Activated T-cell treated with anti-CD3 and anti-CD28 coated beads for 1 hour (primary cell): ENCODE measurements at places on chromosomes 2 and 18.

GRCh38 chr2:19728125-19728524 lies 173.7 kb downstream of the TTC32 start:
- DNase-seq = no peak

GRCh38 chr18:24915547-24915946 lies 436.4 kb downstream of the ZNF521 start:
- no peak for DNase-seq

GRCh38 chr18:36828157-36828629 lies 609 bp downstream of the TPGS2 start:
- DNase-seq = no peak

- DNase-seq = no peak
Observed at GRCh38 chr2:180694445-180695421, 285.7 kb upstream of the UBE2E3 start.

DNA sequence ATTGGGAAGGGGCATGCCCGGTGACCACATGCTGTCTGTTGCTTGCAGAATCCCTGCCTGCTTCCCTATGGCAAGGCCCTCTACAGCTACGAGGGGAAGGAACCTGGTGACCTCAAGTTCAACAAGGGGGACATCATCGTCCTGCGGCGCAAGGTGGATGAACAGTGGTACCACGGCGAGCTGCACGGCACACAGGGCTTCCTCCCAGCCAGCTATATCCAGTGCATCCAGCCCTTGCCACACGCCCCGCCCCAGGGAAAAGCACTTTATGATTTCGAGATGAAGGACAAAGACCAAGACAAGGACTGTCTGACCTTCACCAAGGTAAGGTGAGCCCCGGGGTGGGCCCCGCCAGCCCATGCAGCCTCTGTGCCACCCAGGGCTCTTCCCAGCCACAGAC lies 218.6 kb downstream of the SH3RF3 start:
- DNase-seq = no peak

DNA sequence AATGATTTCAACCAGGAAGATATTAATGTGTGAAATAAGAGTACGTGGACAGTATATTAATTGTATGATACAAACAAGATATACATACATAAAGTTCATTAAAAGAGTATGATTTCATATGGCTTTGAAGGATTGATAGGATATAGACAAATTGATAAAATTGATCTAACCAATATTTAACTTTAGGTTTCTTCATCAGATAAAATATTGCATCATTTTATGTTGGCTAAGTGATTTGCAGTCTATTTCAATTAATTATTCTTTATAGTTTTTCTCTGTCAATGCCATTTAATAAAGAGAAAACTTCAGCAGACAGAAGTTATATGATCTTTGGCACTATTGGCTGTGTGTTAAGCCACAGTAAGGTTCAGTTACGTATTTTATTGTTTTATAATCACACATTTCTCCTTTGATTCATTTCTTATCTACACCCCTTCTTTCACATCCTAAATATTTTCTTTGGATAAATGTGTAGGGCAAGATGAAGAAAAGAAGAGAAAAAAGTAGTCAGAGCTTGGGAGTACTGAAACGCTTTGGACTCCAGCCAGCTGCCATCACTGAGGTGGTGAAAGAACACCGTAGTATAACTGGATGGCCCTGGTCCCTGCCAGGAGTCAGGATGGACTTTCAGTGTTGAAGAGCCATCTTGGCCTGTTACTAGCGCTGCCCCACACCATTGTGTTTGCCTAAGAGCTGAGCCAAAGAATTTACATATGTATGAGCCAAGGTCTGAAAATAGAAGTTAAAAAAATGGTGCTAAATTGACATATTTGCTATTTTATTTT lies 9.8 kb upstream of the CPS1 start:
- no peak for DNase-seq

- DNase-seq = no peak
Observed at GRCh38 chr2:101064125-101064502, 62.0 kb downstream of the RPL31 start.

- DNase-seq = no peak
Observed at GRCh38 chr18:36885981-36886380, 57.1 kb downstream of the KIAA1328 start.

DNA sequence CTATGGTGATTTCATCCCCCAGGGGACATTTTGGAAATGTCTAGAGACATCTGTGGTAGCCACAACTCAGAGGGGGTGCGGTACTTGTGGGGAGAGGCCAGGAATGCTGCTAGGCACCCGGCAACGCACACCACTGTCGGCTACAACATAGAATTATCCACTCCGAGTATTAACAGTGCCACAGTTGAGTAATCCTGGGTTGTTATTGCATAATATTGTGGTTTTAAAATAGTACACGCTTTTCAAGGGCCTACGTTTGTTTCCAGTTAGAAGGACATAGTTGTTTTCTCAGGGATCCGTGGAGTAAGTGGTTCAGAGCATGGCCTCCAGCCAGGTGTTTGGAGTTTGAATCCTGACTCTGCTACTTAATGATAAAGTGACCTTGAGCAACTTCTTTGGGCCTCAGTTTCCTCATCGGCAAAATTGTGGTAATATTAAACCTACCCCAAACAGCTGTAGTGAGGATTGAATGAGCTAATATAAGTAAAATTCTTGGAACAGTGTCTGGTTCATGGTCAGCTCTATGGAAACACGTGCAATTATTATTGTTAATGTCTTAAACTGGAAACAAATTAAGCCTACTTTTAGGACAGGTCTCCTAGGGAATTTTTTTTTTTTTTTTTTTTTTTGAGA lies 24.5 kb downstream of the CYP27A1 start:
- DNase-seq = no peak

- DNase-seq = no peak
Observed at GRCh38 chr2:42951263-42951938, 159.0 kb upstream of the HAAO start.

DNA sequence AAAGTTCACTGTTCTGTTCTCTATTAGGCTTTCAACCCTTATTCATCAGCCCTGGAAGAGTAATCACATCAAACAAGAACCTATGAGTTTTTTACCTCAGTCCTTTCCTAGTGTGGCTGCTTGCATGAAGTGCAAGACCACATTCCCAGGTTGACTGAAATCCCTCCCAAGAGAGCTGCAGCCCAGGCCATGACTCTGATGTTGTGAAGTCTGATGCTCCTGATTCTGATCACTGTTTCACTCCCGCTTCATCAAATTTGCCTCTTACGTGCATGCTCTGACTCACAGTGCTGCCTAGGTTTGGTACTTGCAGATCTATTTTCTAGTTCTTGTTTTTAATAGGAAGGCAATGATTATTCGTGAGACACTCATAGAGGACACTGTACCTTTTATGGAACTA lies 58.2 kb upstream of the DSEL start:
- no peak for DNase-seq

- DNase-seq = no peak
Observed at GRCh38 chr2:119753041-119753929, 6.4 kb upstream of the PTPN4 start.

DNA sequence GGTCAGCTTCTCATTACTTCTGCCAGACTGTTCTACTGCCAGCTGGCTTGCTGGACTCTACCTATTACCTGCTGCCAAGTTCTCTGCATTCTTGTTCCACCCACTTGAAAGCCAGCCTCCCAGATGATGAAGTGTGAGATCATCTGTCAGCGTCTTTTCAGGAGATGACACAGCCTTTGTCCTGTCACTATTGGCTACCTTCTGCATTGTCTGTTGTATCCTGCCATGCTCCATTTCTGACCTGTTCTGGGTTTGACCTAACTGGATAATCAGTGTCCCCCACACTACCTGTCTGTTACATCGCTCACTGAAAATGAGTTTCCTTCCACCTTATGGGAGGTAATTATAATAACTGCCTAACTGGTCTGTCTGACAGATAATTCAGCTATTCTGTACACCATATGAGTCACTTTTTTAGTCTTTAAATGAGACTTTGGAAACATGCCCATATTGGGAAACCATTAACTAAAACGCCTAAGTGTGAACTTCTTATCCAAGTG lies 520.6 kb downstream of the METTL4 start:
- no peak for DNase-seq

GRCh38 chr2:220033546-220033945 lies 406.1 kb downstream of the SLC4A3 start:
- no peak for DNase-seq

DNA sequence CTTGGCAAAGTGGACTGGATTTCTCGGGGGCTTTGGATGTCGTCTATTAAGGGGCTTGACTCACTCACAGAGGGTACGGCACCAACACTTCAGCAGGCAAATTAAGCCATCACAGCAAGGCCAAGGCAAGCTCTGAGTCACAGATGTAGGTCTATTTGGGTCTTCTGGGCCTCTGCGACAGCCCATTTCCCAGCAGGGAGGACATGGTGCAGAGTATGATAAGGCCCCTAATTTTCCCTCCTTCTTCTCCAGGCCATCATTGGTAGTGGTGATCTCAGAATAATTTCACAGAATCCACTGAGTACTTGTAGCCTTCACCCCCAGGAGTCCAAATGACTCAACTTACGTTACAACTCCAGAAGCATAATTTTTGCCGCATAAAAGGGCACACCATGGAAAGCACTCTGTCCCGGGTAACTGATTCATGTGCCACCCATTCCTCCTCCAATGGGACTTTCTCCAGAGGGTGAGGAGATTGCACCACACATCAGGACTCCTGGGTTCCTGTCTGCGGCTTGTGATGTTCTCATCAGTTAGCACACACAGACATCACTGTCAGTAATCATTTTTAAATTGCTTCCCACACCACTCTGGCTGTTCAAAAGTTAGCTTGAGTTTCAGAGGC lies 164.9 kb downstream of the TXNL1 start:
- DNase-seq = no peak

DNA sequence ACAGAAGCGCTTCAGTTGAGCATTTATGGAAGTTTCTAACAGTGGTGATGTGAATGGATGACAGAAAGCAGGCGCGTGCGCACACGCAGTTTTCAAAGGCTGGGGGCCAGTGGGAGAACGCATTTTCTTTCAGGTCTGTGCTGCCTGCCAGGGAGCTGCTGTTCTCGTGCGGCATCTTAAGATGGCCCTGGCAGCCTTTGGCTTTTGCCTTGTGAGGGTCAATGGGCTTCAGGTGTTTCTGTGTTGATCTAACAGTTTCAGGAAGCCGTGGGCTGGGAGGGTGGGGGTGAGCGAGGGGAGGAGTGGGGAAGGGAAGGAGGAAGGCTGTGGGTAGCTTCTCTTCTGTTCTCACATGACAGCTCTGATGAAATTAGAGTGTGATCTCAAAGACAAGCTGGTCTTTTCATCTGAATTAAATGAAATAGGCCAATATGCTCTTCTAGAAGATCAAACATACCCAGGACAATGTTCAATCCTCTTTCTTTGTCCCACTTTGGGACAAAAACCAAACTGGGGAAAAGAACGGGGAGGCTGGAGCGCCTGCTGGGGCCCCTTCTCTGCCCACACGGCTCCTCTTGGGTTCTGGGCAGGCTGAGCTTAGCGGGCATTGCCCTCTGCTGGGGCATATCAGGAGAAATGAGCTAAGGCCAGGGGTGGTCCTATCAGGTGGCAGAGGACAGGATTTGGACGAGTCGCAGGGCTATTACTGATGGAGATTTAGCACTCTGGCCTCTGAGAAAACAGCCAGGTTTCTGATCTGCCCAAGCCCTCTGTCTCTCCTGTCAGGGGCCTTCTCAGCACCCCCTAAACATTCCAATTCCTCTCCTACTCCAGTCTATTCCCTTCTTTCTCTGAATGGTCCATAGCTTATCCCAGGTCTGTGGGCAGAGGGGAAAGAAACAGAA lies 126.2 kb upstream of the LGALSL start:
- DNase-seq = peak; percentile 32

DNA sequence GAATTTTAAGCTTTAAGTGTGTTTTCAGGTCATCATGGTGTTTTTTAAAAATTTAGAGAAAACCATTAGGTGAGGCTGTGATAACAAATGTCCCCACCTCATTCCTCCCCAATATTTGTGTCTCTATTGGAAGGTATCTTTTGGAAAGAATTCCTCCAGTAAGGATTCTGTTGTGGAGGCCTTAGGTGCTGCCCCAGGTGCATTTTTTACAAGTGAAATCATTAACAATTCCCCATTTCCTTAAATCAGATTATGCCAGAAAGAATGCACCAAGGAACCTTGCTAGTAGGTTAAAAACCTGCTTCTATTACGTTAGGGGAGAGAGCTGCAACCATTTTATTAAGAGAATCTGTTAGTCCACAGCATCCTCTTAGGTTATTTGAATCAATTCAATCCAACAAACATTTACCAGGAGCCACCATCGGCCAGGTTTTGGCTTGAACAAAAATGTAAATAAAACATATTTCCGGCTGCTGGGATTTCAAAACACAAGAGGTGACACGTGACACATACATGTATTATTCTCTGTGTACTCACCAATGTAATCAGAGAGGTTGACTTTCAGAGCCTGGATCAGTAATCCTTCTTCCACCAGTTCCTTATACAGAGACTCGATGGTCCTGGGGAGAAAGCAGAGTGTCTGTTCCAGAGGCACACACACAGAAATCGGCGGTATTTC lies 112.5 kb upstream of the ASB18 start:
- DNase-seq = no peak

GRCh38 chr2:221767106-221768012 lies 195.3 kb upstream of the EPHA4 start:
- DNase-seq = no peak

DNA sequence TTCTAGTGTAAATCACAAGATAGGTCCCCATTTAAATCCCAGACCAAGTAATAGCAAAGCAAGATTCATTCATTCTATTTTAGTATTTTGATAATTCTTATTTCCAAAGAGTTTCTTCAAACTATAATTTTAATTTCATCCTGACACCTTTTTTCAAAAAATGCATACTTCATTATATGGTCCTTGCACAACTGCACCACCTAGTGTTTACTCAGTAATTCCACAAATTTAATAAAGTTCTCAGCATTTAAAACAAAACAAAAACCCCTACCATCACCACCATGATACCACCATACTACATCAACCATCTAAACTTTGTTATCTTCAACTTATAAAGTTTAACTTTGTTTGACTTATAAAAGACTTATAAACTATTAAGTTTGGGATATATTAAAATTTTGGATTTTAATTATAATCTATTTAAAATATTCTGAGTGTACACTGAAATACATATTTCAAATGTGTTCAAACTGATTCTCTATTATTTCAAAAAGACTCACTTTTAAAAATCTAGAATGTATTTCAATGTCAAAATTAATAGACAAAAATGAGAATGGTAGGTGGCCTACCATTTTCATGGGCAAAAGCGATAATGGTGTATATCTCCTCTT lies 44.2 kb downstream of the WDPCP start:
- no peak for DNase-seq

DNA sequence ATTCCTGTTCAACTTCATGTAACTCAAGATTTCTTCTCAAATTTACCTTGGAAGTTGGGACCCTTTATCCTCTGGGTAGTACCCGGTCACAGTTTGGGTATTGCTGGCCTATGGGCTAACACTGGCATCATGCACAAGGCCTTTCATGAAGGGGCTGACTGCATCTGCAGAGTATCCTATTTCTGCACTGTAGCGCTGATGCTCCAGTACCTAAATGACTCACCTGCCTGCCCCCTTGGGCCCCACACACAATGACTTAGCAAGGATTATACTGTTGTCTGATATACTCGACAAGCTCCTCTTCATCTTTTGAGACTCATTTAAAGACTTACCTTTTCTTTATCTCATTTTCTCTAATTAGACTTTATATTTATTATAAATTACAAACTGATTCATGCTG lies 39.9 kb downstream of the DNAH6 start:
- DNase-seq = no peak
